ENCODE measurements at places on chromosomes 3 and 15.

DNA sequence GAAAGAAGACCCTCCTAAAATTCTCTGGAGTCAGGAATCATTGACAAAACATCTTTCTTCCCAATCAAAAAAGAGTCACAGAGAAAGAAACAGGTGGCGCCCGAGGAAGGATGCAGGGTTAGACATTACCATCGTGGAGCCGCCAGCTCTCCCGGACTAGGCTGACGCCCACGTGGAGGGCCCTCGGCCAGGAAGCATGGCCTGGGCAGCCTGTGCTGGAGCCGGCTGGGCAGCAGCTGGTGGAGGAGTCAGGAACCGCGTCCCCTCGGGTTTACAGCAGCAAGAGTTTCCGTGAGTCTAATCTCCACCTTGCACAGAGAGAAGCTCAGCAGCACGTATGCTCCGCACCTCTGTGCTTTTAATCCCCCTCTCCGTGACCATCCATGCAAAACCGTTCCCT lies 533.7 kb upstream of the ATP11B start:
- no peak for DNase-seq

GRCh38 chr15:57752436-57752835 lies 45.9 kb downstream of the POLR2M start:
- no peak for DNase-seq

- no peak for DNase-seq
Measured at GRCh38 chr15:70297465-70298058, 199.8 kb upstream of the TLE3 start.

DNA sequence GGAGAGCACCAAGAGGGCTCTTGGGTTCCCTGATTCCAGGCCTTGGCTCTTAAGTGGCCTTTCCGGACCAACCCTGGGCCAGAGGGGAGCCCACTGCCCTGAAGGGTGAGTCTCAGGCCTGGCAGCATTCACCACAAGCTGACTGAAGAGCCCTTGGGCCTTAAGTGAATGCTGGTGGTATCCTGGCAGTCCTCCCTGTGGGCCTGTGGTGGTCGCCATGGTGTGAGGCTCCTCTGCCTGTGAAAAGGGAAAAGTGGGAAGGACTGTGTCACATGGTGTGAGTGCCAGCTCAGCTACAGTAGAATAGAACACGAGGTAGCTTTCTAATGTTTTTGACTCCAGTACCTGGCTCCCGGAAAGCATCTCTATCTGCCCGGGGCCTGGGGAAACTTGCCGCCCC lies 15.3 kb downstream of the CHDH start:
- DNase-seq: no peak

GRCh38 chr3:13316603-13317002 lies 103.5 kb downstream of the NUP210 start:
- no peak for DNase-seq

GRCh38 chr15:30921106-30921505 lies 17.4 kb downstream of the FAN1 start:
- DNase-seq: no peak

- DNase-seq: no peak
Measured at GRCh38 chr3:129633751-129634481, 27.4 kb upstream of the PLXND1 start.

DNA sequence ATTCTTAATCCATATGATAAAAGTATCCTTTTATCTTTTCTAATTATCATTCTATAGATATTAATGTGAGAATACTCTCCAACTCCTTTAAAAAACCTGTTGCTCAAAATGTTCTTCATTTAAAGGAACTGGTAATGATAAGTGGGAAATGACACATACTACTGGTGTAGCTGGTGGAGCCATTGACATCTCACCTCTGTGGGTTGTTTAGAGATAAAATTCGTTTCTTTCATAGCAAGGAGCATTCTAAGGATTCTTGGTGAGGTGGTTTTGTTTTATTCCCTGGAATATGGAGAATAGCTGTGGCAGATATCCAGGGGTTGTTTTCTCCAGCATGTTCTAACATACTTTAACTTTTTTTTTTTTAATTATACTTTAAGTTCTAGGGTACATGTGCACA lies 299.8 kb upstream of the THBS1 start:
- no peak for DNase-seq

DNA sequence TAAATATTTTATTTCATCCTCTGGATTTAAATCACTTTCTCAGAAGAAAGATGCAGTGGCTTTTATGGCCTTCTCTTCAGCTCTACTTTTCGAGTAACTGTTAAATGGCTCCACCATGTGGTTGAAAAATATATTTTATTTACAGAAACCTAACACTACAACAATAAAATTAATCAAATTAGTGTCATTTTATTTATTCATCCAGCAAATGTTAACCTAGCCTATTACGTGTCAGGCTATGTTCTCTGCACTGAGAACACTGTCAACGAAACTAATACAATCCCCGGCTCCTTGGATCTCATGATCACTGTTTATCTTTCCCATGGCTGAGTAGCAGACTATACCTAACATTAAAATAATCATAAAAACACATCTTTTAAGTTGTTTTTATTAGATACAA lies 148.0 kb upstream of the OSTN start:
- DNase-seq: no peak

GRCh38 chr15:90184119-90184785 lies 16.9 kb upstream of the SEMA4B start:
- DNase-seq: no peak

DNA sequence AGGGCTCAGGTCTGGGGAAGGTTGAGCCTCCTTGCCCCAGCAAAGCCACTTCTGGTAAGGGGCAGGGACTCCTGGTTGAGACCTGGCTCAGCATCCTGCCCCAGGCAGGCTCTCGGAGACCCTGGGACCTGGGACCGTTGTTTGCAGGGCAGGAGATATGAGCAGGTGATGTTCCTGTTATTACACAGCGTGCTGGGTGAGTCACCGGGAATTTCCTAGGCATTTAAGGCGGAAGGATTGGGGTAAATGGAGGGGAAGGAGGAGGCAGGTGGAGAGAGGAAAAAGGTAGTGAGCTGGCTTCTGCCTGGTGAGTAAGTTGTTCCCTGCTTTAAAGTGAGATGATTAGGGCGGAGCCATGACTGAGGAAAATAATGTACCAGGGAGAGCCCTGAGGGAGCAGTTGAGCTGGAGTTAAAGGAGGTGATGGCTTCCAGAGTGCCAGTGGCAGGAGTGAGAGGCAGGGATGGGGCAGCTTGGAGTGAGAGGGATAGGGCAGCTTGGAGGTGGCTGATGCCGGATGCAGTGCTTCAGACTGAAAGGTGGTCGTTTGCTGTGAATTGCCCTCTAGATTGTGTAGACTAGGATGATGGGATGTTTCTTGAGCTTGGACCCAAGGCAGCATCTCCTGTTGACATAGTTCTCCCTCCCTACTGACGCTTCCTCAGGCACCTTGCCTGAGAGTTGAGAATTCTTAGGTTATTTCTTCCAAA lies 79.4 kb downstream of the AAGAB start:
- no peak for DNase-seq

- no peak for DNase-seq
Measured at GRCh38 chr3:27633224-27633545, 88.9 kb downstream of the EOMES start.

GRCh38 chr3:150803440-150803985 lies 40.5 kb upstream of the SIAH2 start:
- no peak for DNase-seq

- DNase-seq: no peak
Measured at GRCh38 chr3:10219737-10220136, 28.5 kb upstream of the TATDN2 start.

DNA sequence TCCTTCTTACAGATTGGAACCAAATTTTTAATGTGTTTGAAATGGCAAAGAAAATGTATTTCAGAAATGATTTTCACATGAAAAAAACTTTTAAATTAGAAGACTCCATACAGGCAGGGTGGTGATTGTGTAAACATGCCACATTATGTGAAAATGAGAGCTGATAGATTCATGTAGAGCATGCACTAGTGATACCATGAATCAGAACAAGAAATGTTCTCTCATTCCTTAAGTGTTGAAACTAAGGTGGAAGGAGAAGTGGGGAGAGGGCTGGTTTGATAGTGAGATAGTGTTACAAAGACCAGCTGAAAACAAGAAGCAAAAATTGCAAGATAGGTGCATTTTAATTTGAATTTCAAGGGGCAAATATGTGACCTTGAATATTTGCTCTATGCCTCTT lies 100.3 kb downstream of the CCNL1 start:
- DNase-seq: no peak

GRCh38 chr15:101243420-101243819 lies 8.4 kb downstream of the CHSY1 start:
- no peak for DNase-seq

- no peak for DNase-seq
Measured at GRCh38 chr3:14925729-14926591, 21.4 kb upstream of the NR2C2 start.

GRCh38 chr15:31032961-31033371 lies 41.5 kb upstream of the MTMR10 start:
- no peak for DNase-seq

DNA sequence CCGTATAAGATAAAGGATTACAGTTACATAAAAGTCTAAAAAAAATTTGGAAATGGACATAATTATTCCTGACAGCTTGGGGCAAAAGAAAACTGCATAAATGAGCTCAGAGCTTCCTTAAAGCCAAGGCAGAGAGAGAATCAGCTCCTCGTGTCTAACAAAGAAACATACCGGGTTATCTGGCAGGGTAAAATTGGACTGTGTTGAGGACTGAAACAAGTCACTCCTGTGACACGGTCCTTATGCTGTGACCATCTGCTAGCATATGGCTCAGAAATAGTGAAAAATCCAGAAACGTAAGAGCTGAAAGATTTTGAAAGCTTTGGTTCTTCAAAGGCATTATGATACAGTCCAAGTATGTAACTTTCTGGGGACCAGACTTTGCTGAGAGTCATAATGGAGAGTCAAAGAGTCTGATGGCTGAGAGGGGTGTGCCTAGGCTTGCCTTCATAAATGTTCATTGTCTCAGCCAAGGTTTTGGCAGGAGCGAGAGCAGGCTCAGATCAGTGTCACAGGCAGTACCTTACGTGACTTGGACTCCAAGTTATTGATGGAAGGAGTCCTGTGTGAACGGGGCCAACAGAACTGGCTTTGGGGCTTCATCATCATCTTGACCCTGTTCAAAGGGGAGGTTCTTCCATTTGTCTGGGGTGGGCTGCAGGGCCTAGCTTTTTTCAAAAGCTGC lies 12.5 kb downstream of the MAP6D1 start:
- DNase-seq: no peak

GRCh38 chr15:90553248-90553745 lies 23.6 kb downstream of the CRTC3 start:
- DNase-seq: peak; percentile 56

DNA sequence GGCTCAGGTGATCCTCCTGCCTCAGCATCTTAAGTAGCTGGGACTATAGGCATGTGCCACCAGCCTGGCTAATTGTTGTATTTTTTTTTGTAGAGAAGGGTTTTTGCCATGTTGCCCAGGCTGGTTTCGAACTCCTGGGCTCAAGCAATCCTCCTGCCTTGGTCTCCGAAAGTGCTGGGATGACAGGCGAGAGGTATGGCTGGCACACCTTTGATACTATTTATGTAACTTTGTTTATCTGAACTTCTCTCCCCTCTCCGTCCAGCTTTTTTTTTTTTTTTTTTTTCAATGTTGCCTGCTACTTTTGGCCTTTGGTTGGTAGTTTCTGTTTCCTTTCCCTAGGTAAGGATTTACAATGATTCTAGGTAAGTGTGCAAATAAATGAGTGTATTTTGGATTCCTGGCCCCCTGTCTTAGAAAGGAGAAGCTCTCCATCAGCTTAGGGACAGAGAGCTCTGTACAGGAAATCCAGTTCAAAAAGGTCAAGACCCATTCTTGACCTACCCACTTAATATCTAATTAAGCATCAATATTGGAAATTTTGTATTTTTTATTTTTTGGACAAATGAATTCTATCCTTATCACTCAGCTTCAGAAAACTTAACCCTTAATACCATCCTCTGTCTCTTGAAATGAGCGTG lies 6.8 kb downstream of the ARL6IP5 start:
- no peak for DNase-seq

DNA sequence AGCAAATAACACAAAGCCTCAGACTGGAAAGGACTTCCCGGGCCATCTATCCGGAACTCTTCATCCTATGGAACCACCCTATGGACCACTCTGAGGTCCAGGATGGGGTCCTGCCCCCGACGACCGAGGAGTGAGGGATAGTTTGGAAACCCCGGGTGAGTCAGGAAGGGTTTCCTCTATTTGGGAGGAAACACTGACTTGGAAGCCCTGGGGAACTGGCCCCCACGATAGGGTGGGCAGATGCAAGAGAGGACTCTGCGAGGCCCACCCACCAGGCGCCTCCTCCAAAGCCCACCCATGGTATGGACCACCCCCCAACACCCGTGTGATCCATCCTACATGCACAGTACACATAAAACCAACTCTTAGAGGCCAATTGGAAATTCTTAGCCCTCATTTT lies 69.4 kb downstream of the CPN2 start:
- DNase-seq: no peak

- DNase-seq: no peak
Measured at GRCh38 chr3:86563400-86563970, 427.5 kb downstream of the VGLL3 start.

- no peak for DNase-seq
Measured at GRCh38 chr3:117563063-117563462, 853.5 kb downstream of the TUSC7 start.

DNA sequence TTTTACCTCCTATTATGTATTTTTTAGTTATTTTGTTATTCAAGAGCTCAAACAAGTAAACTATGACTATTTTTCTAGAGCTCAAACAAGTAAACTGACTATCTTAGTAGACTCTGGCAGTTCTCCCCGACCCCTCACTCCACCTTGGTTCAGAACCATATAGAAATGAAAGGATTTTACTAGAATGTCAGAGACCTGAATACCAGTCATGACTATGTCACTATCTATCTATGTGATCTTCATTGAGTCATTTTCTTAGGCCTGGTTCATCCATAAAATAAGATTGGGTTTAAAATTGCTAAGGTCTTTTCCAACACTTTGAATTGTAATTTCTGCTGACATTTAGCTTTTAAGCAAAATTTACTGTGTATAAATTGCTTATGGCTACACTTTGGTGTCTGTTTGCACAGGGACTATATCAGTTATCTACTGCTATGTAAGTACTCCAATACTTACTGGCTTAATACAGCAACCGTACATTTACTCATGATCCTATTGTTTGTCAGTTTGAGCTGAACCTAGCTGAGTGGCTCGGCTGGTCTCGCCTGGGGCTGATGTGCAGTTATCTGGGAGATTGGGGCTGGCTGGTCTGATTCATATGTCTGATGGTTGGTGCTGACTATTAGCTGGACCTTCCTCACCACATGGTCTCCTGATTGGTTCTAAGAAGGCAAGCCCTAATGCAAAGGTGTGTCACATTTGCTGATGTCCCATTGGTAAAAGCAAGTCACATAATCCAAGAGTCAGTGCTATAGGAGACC lies 37.0 kb downstream of the RASA2 start:
- no peak for DNase-seq
